ENCODE measurements at places on chromosomes 4 and X. TPM values are rescaled to one million over a fixed set of nuclear protein-coding genes. Genes with fewer than 3 reads are reported as not detected.

The AMELX gene
- not detected for total RNA-seq

The RRH gene
- total RNA-seq: not detected

The AKAP14 gene
- total RNA-seq: not detected

The HOPX gene
- total RNA-seq: 215 TPM

The CXCR3 gene
- total RNA-seq: 85.7 TPM

The PCDH18 gene
- 0.18 TPM for total RNA-seq

The XKRX gene
- total RNA-seq: 0.15 TPM

The LIMCH1 gene
- total RNA-seq: not detected

The LAP3 gene
- 182 TPM for total RNA-seq

The SLC25A43 gene
- 5.9 TPM for total RNA-seq

The TLR6 gene
- 3.9 TPM for total RNA-seq

The PASD1 gene
- not detected for total RNA-seq
